Nucleus accumbens (tissue), 56 donors: ENCODE measurements at places on chromosomes 3 and 15.

DNA sequence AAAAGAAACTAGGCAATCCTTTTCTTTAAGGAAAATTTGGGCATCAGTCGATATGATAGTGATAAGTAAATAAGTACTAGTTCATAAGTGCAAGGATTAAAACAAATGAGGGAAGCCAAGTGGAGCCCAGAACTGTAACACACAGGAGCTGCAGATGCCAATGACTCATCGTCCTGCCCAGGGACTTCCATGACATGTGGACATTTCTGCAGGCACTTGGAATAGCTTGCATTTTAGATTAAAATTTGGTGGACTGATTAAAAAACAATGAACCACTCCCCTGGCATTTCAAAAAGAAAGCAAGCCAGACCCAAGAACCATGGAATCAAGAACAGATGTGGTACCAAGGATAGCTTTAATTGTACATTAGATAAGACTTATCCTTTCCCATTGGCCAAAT, 2.9 kb downstream of the SAMD7 start:
- no peak for DNase-seq

DNA sequence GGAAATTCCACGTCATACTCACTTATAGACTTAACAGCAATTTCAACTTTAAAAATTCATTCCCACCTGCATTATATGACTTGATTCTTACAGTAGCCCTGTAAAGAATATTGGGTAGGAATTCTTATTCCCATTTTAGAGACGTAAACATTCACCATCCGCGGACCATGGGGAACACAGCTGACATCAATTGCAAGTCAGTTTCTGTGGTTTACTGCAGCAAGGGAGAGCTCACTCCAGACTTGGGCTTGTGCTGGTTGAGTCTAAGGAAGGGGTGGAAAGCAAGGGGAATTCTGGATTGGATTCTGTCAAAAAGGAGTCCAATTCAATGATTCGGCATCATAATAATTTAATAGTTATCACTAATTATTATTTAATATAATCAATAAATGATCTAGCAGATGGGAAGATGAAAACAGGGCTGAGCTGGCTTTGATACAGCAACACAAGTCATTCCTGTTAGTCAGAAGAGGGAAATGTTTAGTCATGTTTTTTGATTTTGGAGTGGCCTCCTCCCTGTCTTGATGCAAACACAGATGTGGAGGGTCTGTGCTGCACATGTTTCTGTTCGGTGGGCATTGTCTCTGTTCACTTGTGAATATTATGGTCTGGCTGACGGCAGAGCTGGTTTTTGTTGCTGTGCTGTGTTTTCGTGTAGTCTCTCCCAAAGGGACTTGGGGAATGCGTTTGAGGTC, 9.7 kb downstream of the LIPC start:
- DNase-seq = no peak

GRCh38 chr15:92633418-92633817, 22.2 kb downstream of the FAM174B start:
- no peak for DNase-seq

DNA sequence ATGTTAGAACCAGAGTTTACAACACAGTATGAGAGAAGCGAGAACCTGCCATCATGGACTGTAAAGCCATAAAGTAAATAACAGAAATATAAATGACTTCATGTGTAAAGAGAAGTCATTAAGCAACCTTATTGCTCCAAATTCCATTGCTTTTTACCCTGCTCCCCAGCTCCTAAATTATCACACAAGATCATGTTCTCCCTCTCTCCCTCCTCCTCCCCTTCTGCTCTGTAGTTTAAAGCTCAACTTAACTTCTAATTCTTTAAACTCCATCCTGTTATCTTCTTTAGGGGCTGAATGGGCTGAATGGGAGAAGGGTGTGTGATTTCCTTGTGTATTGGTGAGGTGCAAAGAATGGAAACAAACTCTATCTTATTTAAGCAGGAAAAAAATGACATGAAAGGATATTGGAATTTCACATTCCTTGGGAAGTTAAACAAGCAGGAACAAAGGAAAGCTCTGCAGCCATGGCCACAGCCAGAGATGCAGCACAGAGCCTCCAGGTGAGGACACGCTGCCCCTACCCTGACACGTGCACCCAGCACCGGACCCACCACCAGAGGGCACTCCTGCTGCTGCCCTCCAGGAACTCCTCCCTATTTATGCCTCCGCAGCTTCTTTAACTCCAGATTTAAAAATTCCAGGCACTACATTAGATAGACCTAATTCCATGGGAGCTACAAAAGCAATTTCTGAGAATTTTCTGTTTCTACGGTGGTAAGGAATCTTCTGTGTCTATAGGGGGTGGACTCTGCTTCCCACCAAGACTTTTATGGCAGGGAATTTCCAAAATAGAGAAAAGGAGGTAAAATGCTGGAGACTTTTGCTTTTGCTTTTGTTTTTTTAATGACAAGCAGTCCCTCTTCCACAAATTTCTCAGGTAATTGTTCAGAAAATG, 76.9 kb upstream of the ABI3BP start:
- DNase-seq = no peak

GRCh38 chr15:89772932-89773583, 3.1 kb upstream of the MESP2 start:
- DNase-seq = no peak

GRCh38 chr3:13708871-13709595, 160.1 kb downstream of the FBLN2 start:
- no peak for DNase-seq

DNA sequence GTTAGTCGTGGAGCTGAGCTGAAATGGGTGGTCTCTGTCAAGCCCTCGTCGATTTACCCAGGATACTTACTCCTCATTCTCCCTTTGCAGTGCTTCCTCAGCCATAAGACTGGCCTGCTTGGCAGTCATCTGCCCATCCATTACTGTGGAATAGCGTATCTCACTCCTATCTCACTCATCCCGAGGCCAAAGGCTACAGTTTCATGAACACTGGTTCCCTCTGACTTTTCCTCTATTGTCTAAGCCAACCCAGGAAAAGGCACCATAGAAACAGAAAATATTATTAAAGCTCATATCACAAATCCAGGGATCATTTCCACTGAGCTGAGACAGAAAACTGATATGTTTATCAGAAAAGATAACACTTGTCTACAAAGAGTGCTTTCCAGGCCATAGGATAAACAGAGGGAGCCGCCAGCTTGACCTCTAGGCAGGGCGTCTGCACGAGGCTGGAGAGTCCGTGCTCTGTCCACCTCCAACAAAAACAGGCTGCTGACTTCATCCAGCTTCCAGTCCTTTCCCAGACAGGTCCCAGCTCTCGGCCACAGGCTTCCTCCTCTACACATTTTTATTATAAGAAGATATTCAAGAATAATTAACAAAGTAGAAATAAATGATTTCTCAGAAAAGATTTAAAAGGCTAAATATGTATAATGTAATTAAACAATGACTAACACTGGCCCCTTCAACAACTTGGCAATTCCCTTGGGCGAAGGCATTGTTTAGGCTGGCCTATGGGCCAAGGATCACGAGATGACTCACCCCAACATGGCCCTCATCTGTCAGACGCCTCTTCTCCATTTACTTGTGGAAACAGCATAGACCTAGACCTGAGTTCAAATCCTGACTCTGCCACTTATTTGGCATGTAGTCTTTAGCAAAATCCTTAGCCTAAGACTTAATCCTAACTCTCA, 27.4 kb upstream of the BOC start:
- DNase-seq = no peak

DNA sequence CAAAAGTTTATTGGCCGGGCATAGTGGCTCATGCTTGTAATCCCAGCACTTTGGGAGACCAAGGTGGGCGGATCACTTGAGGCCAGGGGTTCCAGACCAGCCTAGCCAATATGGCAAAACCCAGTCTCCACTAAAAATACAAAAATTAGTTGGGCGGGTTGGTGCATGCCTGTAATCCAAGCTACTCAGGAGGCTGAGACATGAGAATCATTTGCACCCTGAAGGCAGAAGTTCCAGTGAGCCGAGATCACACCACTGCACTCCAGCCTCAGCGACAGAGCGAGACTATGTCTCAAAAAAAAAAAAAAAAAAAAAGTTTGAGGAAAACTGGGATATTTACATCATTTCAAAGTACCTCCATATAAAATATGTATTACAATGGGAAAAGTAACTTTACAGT, 40.4 kb downstream of the ETFA start:
- DNase-seq = no peak

- DNase-seq = no peak
These were observed 14.2 kb upstream of the SLC25A36 start for GRCh38 chr3:140927279-140928069.

- no peak for DNase-seq
These were observed 538.6 kb downstream of the TUSC7 start for GRCh38 chr3:117248153-117248552.

GRCh38 chr3:38003371-38003816, 12.8 kb downstream of the VILL start:
- DNase-seq = peak; percentile 69

DNA sequence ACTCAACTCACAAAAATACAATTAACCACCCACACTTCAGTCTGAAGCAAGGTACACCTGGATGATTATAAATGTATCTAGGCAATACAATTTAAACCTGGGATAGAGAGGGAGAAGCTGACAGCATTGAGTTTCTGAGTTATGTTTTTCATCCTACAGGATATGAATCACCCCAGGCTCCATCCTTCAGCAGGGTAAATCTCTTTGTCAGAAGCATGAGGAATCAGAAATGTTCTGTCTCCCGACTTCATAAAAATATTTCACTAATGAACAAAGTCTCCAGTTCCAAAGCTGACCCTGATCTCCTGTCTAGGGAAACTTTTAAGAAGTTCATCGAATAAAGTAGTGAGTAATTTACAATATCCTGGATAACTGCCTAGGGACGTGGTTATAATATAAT, 25.5 kb upstream of the FRMD4B start:
- DNase-seq = no peak

- no peak for DNase-seq
These were observed 25.4 kb upstream of the MBNL1 start for GRCh38 chr3:152243301-152243711.

GRCh38 chr3:116051586-116051985, 393.7 kb downstream of the LSAMP start:
- no peak for DNase-seq

- no peak for DNase-seq
These were observed 135.3 kb downstream of the FNDC3B start for GRCh38 chr3:172174513-172175253.
